ENCODE measurements at places on chromosomes 4 and X.
A peak's percentile ranks its signal among the peaks of the same experiment; 100 is the strongest.

DNA sequence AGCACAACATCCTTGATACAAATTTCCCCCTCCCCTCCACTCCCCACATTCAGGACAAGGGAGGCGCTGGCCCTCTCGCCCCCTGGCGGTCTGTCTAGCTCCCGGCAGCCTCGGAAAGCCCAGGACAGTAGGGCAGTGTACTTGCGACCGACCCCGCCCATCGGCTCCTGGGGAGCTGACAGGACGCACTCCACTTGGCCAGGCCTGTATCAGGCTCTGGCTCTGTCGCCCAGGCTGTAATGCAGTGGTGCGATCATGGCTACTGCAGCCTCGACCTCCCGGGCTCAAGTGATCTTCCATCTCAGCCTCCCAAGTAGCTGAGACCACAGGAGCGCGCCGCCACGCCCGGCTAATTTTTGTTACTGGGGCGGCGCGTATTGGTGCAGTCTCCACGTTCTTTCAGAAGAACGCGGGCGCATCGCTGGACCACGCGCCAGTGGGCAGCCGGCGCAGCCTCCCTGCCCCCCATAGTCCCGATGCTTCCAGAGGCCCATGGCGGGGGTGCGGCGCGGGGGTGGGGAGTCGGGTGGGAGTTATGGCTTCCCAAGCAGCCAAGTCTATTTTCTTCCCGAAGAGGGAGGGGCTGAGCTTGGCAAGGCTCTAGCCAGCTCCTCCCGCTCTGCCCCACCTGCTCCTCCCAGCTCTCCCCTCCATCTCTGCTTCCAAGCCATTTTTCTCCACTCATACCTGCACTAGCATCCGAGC lies 7.8 kb upstream of the AKAP14 start:
- DNase-seq, result peak; percentile 63

DNA sequence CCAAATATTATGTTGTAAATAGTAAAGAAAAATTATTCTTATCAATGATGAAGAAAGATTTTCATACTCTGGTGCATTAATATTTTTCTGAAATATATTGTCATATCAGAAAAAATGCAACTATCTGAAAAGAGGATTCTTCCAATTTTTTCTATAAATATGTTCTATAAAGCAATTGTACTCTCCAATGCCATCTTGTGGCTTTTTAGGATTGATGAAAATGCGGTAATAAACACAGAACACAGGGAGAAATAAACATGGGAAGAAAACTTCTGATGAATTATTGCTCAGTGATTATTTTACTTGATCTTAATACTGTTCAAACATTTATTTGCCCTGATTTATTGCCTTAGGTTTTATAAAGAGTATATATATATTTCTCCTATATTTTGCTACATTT lies 215.4 kb downstream of the IL1RAPL1 start:
- DNase-seq, result no peak

DNA sequence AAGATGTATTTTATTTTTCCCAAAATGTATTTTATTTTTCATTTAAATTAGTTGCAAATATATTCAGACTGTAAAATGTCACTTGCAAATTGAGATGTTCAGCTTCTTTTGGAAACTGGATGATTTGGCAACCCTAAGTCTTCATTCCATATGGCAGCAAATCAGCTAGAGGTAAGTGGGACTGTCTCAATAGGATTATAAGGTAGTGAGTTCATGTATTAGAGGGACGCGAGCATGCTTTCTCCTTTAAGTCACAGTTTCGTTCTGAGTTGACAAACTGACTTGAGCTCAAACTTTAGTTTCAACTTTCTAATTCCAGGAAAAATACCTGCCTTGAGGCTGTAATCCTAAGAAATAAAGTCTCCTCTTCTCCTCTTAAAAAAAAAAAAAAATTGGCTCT lies 44.2 kb upstream of the TMEM131L start:
- DNase-seq, result no peak

GRCh38 chr4:55920571-55920970 lies 28.2 kb upstream of the CEP135 start:
- no peak for DNase-seq

GRCh38 chr4:133355633-133356032 lies 206.5 kb downstream of the PCDH10 start:
- no peak for DNase-seq

GRCh38 chr4:88672987-88673386 lies 24.6 kb downstream of the NAP1L5 start:
- peak; percentile 14 for DNase-seq

GRCh38 chr4:120415896-120416295 lies 349.2 kb upstream of the MAD2L1 start:
- no peak for DNase-seq

- DNase-seq, result no peak
Measured at GRCh38 chrX:21975812-21976211, 35.3 kb downstream of the SMS start.

DNA sequence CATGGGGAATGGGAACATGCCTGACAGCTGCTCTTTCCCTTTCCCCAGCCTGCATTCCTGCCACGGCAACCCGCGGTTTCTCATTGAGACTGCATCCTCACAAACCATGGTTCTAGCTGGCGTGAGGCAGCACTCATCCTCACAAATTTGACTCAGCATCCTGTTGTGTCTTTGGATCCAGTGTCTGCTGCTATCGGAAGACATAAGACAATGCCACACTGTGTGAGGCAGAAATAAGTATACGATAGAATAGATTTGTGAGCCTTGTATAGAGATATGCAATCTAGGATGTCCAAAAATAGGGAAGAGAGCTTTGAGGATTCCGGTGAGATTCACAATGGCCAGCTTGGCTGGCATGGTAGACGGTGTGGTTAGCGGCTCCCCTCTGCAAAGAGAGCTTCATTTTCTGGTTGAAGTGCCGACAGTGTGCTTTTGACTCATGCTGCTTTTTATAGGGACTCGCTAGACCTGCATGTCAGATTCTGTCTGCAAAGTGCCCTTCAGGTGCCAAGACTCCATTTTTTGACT lies 161.3 kb upstream of the PSAPL1 start:
- no peak for DNase-seq

GRCh38 chr4:3673176-3673575 lies 93.0 kb upstream of the ADRA2C start:
- no peak for DNase-seq

DNA sequence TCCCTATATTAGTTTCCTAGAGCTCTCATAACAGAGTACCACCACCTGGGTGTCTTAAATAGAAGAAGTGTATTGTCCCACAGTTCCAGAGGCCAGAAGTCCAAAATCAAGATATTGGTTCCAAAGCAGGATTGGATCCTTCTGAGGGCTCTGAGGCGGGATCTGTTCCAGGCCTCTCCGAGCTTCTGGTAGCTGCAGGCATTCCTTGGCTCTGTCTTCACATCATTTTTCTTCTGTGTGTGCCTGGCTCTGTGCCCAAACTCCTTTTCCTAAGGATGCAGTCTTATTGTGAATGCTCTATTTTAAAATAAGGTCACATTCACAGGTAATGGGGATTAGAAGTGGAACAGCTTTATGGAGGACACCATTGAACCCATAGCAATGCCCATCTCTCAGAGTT lies 253.7 kb upstream of the TAPT1 start:
- no peak for DNase-seq

DNA sequence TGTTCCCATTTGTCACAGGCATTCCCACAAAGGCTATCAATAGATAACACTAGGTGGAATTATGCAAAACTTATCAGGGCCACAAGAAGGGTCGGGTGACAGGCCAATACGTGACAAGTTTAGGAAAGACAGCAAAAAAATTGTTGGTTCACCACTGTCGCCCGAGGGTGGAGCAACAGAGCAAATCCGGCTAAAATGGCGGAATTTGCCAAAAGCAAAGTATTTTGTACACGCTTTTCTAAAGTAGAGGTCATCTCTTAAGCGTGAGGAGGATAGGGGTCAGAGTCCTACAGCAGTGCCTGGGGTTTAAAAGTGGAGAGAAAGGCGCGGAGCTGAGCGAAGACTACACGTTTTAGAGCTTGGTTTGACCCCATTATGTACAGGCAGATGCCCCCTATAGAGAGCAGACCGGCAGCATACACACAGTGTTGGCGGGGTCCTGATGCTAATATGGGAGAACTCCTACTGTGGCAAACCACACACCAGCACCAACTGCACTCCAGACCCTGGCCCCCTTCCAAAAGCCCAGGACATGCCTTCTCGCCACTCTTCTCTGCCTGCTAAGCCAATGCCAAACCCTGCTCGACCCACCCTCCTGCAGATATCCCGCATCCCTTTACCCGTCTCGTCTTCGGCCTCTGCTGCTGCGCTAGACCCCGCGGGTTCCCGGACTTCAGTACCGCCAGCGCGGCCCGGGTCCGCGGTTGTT lies 733 bp downstream of the CCNA2 start:
- no peak for DNase-seq

DNA sequence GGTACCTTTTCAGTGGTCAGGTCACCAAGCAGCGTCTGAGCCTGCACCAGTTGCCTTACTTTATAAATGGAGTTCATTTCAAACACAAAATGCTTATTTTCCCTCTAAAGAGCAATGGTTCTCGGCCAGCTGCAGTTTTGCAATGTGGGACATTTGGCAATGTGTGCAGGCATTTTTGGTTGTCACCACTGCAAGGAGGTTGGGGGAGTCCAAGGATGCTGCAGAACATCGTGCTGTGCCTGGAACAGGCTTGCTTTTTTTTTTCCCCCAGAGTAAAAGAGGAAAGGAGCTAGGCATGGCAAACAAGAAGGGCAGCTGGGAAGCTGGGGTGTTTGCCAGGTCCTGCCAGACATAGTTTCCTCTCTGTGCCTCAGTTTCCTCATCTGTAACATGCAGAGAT lies 115.6 kb downstream of the GPR143 start:
- no peak for DNase-seq

GRCh38 chr4:57214654-57215411 lies 104.6 kb upstream of the IGFBP7 start:
- no peak for DNase-seq

DNA sequence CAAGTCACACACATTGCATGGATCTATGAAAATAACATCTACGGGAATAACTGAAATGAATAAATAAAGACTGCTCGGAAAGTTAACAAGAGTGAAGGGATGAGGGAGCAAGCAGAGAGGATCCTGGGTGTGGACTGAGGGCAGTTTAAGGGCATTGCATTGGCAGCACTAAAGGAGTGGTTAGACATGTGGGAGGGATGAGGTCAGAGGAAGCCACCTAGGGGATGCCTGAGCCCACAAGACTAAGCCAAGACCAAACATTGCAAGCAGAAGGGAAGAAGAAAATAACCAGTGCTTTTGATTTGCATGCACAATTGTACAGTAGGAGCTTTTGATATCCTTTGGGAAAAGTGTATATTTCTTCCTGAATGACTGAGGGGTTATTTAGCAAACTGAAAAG lies 106.1 kb downstream of the MSL3 start:
- no peak for DNase-seq

GRCh38 chr4:119284876-119285780 lies 36.8 kb downstream of the FABP2 start:
- no peak for DNase-seq

DNA sequence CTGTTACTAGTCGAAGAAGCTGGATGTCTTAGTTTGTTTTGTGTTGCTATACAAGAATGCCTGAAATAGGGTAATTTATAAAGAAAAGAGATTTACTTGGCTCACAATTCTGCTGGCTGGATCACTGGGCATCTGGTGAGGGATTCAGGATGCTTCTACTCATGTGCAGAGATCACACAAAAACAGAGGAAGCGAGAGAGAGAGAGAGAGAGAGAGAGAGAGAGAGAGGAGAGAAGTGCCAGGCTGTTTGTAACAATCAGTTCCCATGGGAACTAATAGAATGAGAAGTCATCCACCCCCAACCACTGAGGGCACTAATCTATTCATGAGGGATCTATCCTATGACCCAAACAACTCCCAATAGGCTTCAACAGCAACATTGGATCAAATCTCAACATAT lies 66.2 kb upstream of the FAM9A start:
- DNase-seq, result no peak

DNA sequence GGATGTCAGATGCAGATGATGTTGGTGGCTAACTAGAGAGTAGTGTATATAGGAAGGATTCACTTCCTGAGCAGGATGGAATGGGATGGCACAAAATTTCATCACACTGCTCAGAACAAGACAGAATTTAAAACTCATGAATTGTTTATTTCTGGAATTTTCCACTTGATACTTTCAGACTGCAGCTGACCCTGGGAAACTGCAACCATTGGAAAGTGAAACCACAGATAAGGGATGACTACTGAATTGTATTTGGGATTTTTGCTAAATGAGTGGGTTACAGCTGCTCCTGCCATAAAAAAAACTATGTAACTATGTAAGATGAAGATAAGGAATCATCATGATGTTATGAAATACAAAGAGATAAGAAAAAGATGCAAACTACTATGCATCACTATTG lies 51.4 kb downstream of the NPY5R start:
- DNase-seq, result no peak

- DNase-seq, result no peak
Measured at GRCh38 chr4:107733431-107733925, 13.4 kb upstream of the PAPSS1 start.

DNA sequence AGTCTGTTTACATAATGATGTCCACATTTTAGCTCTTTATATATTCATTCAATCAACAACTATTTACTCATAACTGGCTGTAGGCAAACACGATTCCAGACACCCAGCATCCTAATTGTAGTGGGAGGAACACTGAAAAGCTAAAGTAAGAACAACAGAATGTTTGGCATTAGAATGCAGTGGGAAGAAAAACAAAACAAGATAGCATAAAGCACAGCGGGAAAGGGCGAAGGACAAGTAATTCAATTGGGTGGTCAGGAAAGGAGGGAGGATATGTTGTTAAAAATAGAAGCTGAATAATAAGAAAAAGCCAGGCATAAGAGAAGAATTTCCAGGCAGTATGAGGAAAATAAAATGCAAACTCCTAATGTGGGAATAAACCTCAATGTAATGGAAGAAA lies 189.5 kb upstream of the FAT4 start:
- DNase-seq, result no peak

GRCh38 chr4:105951198-105951597 lies 55.9 kb downstream of the NPNT start:
- DNase-seq, result no peak

DNA sequence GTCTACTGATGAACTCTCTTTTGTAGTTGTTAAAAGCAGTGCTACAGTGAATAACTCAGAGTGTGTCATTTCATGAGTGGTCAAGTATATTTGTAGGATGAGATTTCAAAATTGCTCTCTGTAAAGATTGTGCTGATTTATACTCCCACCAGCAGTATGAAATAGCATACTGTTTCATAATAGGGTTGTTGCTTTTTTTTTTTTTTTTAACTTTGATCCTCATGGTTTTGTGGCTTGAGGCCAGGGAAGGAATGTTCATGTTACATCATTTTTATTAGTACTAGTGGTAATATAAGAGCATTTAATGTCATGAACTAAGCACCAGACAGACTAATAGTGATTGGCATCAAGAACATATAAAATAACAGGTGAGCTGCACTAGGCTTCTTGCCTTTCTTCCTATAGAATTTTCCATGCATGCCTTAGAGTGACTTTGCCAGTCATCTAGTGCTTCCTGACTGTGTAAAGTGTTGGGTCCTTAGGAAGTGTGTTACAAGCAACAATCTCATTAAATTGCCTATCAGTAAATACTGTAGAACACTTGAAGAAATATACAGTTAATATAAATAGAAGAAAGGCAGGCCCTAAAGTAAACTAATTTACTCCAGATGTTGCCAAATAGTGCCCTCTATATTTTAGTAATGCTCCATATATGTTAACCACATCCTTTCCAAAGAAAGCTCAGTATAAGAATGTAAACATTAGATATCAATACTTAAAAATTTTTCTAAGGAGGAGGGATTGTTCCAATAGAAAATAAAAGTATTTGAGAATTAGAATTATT lies 38.6 kb upstream of the MSMO1 start:
- no peak for DNase-seq

GRCh38 chr4:68147079-68147478 lies 17.4 kb upstream of the TMPRSS11F start:
- no peak for DNase-seq

- DNase-seq, result no peak
Measured at GRCh38 chr4:169940460-169940859, 85.7 kb downstream of the MFAP3L start.
